Stimulated activated CD4-positive, alpha-beta T cell treated with anti-CD3 and anti-CD28 coated beads, Interleukin-15, amount 100 ng/mL, for 24 hours (primary cell): ENCODE measurements at places on chromosomes 5 and 9.

DNA sequence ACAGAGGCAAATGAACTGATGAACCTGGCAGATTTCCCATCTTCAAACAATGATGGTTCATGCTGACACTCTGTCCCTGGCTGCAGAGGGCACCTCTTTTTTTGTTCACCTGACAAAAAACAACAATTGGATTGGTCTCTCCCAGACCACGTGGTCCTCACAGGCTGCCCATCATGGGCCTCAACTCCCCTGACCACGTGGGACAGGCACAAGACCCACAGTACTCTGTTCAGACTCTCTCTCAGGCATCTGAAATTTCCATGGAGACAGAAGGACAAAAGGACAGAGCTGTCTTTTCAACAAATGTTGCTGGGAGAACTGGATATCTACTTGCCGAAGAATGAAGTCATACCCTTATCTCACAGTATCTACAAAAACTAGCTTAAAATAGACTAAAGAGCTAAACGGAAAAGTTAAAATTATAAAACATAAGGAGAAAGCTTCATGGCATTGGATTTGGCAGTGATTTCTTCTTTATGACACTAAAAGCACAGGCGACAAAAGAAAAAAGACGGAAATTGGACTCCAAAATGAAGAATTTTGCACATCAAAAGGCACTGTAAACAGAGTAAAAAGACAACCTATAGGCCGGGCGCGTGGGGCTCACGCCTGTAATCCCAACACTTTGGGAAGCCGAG is 12.2 kb upstream of the DRD1 start:
- DNase-seq, result no peak

- no peak for DNase-seq
Observed at GRCh38 chr9:121292801-121293241, 24.9 kb downstream of the GSN start.

DNA sequence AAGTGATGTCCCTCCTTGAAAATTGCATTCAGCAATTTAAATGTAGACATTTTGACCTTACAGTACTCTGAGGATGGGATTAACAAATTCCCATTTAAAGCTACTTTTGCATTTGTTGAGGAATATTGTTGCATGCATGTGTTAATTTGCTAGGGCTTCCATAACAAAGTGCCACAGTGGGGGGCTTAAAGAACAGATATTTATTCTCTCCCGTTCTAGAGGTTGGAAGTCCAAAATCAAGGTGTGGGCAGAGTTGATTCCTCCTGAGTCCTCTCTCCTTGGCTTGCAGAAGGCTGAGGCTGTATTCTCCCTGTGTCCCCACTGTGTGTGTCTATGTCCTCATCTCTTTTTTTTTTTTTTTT is 51.8 kb upstream of the CDK20 start:
- no peak for DNase-seq

GRCh38 chr5:141663506-141663905 is 12.3 kb upstream of the FCHSD1 start:
- DNase-seq, result no peak

DNA sequence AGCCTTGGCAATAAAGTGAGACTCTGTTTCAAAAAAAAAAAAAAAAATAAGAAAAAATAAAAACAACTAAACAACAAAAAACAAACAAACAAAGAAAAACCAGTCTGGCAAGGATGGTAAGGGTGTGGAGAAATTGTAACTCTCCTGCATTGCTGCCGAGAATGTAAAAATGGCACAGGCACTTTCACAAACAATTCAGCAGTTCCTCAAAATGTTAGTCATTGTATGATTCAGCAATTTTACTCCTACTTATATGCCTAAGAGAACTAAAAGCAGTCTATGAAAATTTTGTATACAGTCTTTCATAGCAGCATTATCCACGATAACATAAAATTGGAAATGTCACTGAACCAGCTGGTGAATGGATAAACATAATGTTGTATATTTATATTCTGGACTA is 280.4 kb downstream of the CDH9 start:
- no peak for DNase-seq

GRCh38 chr9:3419893-3420292 is 105.9 kb downstream of the RFX3 start:
- no peak for DNase-seq

GRCh38 chr5:50767588-50767987 is 101.2 kb downstream of the PARP8 start:
- DNase-seq, result no peak

DNA sequence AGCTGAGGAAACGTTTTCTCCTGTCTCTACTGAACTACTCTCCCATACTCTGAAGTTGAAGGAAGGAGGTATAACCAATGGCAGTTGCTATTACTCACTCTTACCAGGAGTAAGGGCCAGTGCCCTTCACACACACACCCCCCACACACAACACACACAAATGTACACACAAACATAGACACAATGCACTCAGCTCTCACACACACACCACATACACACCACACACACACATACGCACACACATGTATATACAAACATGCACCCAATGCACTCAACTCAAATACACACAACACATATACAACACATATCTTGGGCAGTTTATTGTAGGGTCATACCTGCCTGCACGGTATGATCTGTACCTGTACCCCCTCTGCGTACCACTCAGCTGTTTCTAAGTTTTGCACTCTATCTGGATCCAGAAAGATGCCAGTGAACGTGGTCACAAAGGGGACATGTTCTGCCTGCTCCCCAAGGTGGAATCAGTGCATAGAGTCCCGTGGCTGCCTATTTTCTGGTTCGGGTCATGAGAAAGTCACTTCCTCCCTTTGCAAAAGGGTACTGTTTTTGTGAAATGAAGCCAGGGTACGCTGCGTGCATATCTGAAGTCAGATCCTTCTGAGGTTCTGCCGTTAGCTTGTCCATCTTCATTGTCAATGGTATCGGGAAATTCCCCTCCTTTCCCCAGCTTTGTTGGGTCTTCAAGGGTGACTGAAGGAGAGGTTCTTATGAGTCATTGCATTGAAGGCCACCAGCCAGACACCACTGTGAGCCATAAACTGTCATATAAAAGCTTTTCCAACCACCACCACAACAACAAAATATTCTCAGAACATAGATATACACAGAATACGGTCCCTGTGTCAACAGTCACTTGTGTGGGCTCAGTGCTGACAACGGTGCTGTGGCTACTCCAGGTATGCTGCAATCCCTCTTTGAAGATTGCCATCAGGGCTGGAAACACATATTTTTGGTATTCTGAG is 131.9 kb downstream of the UGCG start:
- peak; percentile 38 for DNase-seq

- DNase-seq, result no peak
Observed at GRCh38 chr9:27154908-27155307, 45.9 kb downstream of the TEK start.

GRCh38 chr5:168443950-168444700 is 42.1 kb upstream of the RARS1 start:
- no peak for DNase-seq

GRCh38 chr5:159198063-159199036 is 11.0 kb downstream of the RNF145 start:
- no peak for DNase-seq

GRCh38 chr5:64585646-64586045 is 79.8 kb downstream of the RGS7BP start:
- no peak for DNase-seq

GRCh38 chr5:165304193-165304827 is 1798.9 kb downstream of the MAT2B start:
- DNase-seq, result no peak

DNA sequence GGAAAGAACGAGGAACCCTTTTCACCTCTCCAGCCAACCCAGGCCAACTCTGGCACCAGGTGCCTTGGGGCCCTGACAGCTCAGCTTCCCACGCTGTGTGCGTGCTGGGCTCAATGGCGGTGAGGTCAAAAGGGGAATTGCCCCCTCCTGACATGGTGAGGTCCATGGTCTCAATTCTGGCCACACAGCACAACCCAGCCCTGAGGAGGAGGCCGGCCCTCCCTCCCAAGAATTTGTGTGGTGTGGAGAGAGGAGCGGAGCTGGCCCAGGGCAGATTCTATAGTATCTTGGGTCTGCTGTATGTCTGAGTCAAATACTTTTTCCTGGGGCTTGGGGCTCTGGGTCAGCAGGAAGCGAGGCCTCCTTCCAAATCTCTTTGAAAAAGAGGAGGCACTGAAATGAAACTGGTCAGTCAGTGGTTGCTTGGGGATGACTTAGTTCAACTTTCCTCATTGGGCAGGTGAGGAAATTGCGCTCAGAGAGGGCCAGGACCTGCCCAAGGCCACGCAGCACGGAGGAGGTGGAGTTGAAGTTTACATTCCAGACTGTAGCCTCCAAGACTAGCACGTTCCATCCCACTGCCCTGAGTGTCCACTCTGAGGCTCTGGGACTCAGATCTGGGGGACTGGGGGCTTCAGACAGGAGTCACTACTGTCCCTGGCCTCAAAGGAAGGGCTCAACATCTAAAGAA is 15.6 kb downstream of the COL27A1 start:
- no peak for DNase-seq

- DNase-seq, result no peak
Observed at GRCh38 chr9:84671586-84672521, 2.3 kb downstream of the NTRK2 start.

- DNase-seq, result no peak
Observed at GRCh38 chr9:113219186-113219936, 1.7 kb downstream of the FKBP15 start.

- DNase-seq, result no peak
Observed at GRCh38 chr5:75603371-75603770, 7.9 kb upstream of the ANKDD1B start.

- DNase-seq, result no peak
Observed at GRCh38 chr5:153211076-153211475, 279.4 kb upstream of the GRIA1 start.

GRCh38 chr9:38016375-38017135 is 52.5 kb downstream of the SHB start:
- no peak for DNase-seq

- peak; percentile 39 for DNase-seq
Observed at GRCh38 chr9:122463828-122464632, 13.7 kb downstream of the OR1J1 start.

- DNase-seq, result no peak
Observed at GRCh38 chr5:10503997-10504793, 59.7 kb upstream of the ANKRD33B start.

DNA sequence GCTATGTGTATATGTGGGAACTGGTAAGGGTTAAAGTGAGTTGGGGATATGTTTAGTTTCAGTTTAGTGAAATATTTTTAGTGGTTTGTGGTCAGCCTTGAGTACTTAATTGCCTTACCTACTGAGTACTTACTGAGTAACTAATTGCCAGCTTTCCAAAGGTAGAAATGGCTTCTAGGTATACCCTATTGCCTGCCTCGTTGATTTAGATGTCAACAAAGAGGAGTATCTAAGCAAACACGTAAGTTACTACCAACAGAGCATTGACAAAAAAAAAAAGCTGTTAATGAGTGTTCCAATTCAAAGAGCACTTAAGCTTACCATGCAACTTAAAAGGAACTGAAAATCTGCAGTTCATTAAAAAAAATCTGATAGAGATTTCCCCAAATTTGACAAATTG is 8.8 kb downstream of the ATP10B start:
- DNase-seq, result no peak

GRCh38 chr5:158054223-158055110 is 195.5 kb upstream of the CLINT1 start:
- no peak for DNase-seq

DNA sequence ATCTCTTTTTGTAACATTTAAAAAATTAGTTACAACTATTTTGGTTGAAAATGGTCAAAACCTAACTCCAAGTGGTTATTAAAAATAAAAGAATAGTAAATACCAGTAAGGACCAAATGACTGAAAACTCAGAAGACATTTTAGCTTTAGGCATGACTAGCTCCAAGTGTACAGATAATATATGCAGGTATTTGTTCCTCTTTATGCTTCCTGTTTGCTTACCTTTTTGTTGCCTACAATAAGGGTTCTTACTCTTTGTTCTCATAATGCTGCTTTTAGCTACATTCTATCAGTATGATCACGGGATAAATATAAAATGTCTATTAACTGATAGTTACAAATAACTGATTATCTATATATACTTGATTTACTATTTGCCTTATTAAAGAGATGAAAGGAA is 259.6 kb downstream of the CDH12 start:
- DNase-seq, result no peak

GRCh38 chr9:115018547-115019435 is 88.4 kb upstream of the TNFSF8 start:
- no peak for DNase-seq

GRCh38 chr9:114591291-114591787 is 3.8 kb downstream of the ATP6V1G1 start:
- DNase-seq, result no peak

- DNase-seq, result no peak
Observed at GRCh38 chr5:103546858-103547257, 15.7 kb downstream of the NUDT12 start.

GRCh38 chr5:40381676-40382363 is 297.9 kb upstream of the PTGER4 start:
- no peak for DNase-seq

DNA sequence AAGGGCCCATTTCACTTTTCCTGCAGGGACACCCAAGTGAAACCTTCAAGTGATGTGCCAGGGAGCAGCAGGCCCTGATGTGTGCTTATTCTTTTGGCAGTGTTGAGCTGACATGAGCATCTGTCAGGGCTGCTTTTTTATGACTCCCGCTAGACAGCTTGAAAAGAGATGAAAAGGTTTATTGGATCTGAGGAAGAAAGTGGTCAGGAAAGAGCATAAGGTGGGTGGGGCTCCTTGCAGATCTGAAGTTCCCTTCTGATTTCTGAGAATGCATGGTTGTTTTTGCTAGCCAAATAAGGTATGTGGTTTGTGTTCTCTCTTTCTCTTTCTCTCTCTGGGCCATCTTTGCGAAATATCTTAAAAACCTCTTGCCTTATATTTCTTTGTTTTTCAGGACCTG is 316.1 kb downstream of the DMRT2 start:
- no peak for DNase-seq

DNA sequence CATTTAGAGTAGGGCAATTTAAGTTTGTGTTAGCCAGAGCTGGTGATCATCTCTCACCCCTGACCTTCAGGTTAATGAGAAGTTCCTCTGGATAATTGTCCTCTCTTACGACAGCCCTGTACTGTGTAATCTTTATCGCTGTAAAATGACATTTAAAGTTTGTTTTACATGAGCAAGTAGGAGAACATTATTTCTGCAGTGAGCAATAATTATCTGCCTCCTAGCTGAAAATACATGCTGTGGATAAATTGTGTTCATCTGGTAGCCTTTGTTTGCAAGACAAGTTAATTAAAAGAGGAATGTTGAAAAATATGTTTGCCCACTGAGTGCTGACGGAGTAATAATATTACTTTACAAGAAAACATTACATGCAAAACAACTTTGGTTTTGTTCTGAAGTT is 1083.8 kb upstream of the NUDT12 start:
- DNase-seq, result no peak

DNA sequence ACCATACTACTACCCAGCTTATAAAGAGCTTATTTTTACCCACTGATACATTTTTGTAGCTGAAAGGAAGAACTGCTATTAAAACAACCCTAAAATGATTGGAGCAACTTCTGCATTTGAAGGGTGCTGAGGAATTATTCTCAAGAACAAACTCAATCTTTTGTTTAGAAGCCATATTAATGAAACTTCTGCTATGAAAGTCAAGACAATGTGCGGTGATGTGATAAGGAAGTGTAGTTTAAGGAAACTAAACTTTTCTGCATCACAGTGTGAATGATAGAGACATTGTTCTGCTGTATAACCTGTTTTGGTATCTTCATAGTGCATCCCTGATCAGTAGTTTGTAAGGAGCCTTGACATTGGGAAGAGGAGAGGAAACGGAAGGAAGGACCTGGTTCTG is 408.5 kb downstream of the TMEM38B start:
- no peak for DNase-seq

- no peak for DNase-seq
Observed at GRCh38 chr9:101601904-101602765, 7.4 kb upstream of the PPP3R2 start.
